ENCODE measurements at places on chromosomes 7 and 10.

- no peak for DNase-seq
Observed at GRCh38 chr7:114791771-114792170, 130.1 kb upstream of the MDFIC start.

DNA sequence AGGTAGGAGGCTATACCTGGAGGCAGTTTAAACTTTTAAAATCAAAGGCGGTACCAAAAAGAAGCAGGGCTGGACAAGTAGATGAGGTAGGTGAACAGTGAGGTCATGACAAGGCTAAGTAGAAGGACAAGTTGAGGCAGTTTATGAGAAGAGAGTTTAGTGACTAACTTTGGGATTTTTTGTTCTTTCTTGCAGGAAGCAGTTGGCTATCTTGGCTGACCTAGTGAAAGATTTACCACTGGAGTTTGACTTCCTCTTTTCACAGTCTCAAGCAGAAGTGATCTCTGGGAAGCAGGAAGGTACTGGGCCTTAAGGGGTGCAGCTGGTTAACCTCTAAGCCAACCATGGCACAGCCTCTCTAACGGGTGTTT, 26.3 kb downstream of the ENTPD7 start:
- no peak for DNase-seq

DNA sequence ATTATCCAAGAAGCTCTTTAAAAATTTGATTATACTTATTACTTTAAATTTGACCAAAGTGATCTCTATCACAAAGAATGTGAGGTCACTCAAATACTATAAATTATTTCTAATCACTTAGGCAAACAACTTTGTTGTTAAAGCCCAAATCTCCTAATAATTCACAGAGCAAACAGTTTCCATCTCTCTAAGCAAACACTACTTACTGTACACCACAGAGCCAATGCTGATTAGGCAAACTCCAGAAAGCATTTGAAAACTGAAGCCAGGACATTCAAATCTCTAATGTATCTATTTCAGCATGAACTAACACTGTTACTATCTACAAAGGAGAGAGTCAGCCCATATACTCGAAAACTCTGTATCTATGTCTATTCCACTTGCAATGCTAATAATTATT, 107.1 kb downstream of the RNF32 start:
- no peak for DNase-seq

- no peak for DNase-seq
Observed at GRCh38 chr7:37076668-37077067, 352.4 kb upstream of the AOAH start.

DNA sequence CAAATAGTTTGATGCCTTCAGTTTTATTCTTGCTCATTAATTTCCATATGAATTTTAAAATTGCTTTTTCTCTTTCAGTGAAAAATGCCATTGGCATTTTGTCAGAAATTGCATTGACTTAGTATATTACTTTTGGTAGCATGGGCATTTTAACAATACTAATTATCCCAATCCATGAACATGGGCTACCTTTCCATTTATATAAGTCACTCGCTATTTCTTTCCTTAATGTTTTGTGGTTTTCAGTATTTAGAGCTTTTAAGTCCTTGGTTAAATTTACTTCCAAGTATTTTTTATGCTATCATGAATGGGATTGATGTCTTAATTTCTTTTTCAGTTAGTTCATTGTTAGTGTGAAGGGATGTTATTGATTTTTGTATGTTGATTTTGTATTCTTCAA, 297.4 kb downstream of the ATRNL1 start:
- DNase-seq = no peak

DNA sequence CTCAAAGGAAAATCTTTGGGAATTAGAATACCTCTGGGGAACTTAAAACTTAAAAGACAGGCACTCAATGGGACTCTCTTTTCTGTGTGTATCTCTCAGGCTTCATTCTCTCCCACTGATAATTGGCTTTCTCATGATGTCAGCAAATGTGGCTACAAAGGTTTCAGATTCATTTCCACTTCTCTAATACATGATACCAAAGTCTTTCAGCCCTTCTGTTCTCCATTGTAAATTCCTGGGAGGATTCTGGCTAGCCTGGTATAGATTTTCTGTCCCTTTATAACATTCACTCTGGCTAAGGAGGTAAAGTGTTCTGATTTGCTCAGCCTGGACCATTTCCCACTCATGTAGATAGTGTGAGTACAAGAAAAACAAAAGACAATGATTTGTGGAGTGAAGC, 606.2 kb downstream of the PCDH15 start:
- no peak for DNase-seq

- DNase-seq = no peak
Observed at GRCh38 chr7:129163875-129164544, 19.5 kb downstream of the TSPAN33 start.

- DNase-seq = no peak
Observed at GRCh38 chr10:17426263-17426750, 28.1 kb downstream of the ST8SIA6 start.

- DNase-seq = no peak
Observed at GRCh38 chr7:87027900-87028299, 31.6 kb downstream of the ELAPOR2 start.

GRCh38 chr10:52674474-52674873, 98.1 kb downstream of the MBL2 start:
- no peak for DNase-seq

GRCh38 chr10:110502072-110502845, 4.6 kb downstream of the DUSP5 start:
- no peak for DNase-seq

Data from activated gamma-delta T cell (primary cell).